Activated CD4-positive, alpha-beta T cell treated with anti-CD3 and anti-CD28 coated beads for 24 hours (primary cell): ENCODE measurements at places on chromosomes 5 and 9.

- no peak for DNase-seq
These were observed 36.6 kb upstream of the NR4A3 start for GRCh38 chr9:99785010-99785590.

GRCh38 chr9:37969130-37969529 lies 65.2 kb upstream of the SLC25A51 start:
- no peak for DNase-seq

DNA sequence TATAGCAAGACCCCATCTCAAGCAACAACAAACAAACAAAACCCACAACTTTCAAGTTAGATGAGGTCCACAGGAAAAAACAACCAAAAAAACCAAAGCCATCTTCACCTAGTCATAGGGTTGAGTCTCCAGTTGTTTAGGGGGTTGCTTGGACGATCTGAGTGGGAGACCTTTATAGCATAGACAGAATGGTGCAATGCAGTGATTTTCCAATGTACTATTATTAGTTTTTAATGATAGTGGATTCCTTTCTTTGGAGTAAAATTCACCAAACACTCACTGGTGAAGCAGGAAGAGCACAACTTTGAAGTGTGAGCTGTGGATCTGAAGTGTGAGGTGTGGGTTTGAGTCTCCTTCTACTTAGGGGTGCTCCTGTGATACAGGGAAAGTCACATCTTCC lies 67.0 kb upstream of the KLF9 start:
- DNase-seq, result no peak

- no peak for DNase-seq
These were observed 69.3 kb downstream of the TLE4 start for GRCh38 chr9:79641070-79641469.

- no peak for DNase-seq
These were observed 18.5 kb downstream of the C9orf85 start for GRCh38 chr9:71929791-71930440.

- no peak for DNase-seq
These were observed 209.7 kb upstream of the TUT7 start for GRCh38 chr9:86563936-86564335.

DNA sequence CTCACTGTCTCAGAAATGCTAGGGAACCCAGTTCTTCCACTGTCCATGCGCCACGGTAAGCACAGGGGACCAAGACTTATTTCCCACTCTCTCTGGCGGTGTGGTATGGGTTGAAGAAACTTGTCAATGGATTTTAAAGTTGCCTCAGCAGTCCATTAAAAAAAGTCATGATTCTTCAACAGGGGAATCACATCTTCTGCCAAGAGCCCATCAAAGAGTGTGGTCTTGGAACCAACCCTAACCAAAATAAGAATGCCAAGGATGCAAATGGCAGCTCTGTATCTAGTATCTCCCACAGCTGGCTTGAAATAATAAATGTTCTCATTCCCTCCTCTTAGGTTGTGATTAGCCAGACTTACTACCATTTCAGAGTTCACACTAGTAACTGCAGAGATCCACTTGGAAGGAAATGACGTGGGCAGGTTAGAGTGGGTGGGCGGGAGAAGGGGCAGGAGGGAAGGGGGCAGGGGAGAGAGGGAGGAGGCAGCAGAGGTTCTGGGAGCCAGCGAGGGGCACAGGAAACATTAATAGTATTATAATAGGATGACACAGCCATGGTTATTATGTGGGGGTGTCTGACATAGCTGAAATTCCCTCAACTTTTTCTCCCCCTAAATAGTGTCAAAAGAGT lies 17.6 kb downstream of the PTCH1 start:
- DNase-seq, result no peak

- no peak for DNase-seq
These were observed 243.4 kb upstream of the KLF4 start for GRCh38 chr9:107732781-107733522.

- no peak for DNase-seq
These were observed 112.2 kb downstream of the MAST4 start for GRCh38 chr5:66708368-66708767.

- no peak for DNase-seq
These were observed 86.7 kb upstream of the AGXT2 start for GRCh38 chr5:35134278-35135030.

DNA sequence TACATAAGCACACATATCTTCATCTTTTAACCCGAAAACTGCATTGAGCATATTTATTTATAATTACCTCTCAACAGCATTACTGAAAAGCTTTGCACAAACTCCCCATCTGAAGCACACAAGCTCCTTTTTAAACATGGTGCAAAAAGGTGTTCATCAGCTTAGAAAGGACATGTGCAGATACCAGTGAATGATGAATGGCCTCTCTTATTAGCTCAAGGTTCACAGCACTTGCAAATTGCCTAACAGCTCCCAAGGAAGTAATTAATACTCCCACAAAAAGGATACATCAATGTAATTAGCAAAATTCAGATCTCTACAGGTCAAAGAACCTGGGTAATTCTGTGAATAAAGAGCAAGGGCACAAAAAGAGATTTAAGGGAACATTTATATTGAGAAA lies 422.0 kb downstream of the HINT1 start:
- no peak for DNase-seq

DNA sequence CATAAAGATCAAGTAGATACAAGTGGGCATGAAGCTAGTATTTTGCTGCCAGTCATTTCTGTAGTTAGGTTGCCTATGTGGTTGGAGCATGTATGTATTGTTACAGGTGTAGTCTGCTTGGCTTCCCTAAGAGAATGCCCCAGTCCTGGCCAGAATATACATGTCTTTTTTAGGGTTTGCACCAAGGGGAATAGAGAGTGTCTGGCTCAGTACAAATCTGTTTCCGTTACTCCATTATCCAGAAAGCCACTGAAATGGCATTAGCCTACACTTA lies 23.2 kb downstream of the TGFBR1 start:
- no peak for DNase-seq

DNA sequence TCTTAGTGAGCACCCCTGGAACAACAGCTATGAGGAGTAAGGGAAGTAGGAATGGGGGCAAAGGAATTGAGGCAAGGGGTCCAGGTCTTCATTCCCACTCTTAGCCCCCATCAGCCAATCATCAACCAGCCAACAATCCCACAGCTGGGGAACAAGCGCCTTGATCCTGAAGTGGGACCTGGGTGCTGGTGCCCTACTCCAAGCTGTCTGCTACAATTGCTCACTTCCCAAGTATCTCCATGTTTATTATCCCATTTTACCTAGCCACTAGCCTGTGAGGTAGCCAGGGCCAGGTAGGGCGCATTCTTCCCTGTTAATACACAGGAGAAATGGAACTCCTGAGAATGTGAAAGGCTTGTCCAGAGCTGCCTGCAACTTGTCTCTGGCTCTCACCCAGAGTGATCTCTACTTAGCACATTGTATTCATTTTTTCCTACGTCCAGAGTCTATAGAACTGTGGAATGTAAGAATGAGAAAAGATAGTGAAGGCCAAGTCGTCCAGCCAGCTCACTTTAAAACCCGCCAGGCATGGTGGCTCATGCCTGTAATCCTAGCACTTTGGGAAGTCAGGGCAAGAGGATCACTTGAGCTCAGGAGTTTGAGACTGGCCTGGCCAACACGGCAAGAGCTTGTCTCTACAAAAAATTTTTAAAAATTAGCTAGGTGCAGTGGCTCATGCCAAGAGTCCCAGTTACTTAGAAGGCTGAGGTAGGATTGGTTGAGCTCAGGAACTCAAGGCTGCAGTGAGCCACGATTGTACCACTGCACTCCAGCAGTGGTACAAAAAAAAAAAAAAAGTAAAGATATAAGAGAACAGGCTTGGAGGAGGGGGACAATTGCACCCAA lies 6.2 kb upstream of the DNAJC18 start:
- no peak for DNase-seq

- DNase-seq, result no peak
These were observed at the start of gene ZNF618 for GRCh38 chr9:113876151-113876992. ZNF618 (plus strand) TSS chr9:113876309; CDS start chr9:113876381, 72 bp downstream.

DNA sequence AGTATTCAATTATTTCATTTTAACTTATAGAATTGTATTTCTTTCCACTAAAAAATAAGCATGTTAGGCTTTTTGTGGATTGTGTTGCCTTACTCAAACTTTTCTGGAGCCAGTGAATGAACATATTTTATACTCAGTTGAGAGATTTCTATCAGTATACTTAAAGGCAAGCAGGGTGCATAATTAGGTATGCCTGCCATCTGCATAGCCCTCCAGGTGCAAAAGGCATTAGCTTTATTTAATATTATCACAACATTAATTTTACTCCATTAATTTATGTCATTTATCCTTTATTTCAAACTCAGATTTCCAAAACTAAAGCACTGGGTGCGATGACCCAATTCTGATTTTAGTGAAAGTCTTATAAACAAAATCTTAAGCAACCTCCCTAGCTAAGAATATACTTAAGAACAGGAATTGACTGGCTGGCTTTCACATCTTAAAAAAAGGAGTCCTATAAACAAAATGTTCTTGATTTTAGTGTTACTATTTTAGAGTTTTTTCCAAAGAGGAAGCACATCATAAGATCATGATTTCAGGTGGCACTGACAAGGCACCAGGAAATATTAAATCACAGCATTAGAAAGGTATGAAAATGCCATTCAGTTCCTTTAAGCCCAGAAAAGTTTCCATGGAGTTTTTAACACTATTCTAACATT lies 178.4 kb downstream of the MPDZ start:
- DNase-seq, result no peak

DNA sequence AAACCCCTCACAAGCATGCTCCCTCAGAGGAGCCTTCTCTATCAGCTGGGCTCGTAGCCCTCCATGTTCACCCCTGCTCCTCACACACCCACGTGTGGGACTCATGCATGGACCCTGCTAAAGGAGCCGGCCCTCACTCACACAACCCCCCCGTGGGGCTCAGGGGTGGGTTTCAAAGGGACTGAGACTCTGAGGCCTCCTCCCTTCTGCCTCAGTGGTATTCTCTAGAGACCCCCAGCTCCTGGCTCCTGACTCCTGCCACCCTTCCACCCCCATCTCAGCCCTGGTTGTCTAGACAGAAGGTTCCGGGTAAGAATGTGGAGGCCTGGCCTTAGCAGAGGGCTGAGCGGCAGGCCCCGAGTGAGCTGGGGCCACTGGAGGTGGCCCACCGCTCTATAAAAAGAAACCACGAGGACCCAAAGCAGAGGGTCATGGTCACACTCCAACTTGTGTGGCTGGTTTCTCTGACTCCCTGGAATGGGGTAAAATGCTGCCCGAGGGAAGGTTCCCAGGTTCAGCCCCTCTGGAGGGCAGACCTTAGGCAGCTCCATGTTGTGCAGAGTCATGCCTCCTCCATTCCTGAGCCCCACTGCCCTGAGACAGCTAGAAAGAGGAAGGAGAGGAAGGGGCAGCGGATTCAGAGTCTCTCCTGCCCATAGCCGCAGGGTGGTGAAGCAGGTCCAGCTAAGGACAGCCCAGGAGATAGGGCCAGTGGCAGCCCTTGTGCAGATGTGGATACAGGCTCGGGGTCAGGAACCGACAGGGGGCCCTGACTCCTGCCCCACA lies 10.8 kb downstream of the SEPTIN8 start:
- DNase-seq, result no peak

DNA sequence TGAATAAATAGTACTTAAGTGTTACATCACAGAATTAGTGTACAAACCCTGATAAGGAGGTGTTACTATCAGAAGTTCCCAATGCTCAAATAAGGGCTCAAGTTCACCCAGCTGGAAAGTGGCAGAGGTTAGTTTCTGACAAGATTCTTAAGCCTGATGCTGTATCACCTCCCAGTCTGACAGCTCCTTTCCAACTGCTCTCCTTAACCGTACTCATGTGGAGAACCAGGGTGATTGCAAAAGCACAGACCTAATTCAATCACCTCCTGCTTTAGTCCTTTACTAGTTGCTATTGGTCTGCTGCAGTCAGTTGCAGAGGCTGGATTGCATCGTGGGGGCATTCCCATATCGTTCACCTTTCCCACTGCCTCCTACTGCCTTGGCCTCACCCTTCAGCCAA lies 100.4 kb upstream of the ZNF618 start:
- DNase-seq, result no peak

GRCh38 chr5:150218693-150219035 lies 28.8 kb downstream of the SLC6A7 start:
- DNase-seq, result no peak

GRCh38 chr9:126125992-126126409 lies 200.6 kb upstream of the MVB12B start:
- DNase-seq, result no peak

DNA sequence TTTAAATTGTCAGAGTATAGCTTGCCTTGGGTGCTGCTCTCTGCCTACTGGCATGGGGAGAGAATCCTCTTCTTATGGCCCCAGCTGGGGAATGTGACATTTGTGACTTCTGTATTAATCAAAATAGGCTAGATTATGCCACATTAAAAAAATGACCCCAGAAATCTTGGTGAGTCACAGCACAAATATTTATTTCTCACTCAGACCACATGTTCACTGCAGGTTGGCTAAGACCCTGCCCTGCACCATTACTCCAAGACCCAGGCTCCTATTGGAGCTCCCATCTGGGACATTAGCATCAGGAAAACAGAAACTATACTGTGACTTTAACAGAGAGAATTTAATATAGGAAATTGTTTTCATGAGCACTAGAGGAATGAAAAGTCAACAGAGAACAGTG lies 16.6 kb upstream of the WHRN start:
- DNase-seq, result no peak

- DNase-seq, result peak; percentile 93
These were observed 30.2 kb upstream of the APC start for GRCh38 chr5:112707187-112708102.

- no peak for DNase-seq
These were observed 87.3 kb downstream of the CDKN2A start for GRCh38 chr9:21906881-21907280.

DNA sequence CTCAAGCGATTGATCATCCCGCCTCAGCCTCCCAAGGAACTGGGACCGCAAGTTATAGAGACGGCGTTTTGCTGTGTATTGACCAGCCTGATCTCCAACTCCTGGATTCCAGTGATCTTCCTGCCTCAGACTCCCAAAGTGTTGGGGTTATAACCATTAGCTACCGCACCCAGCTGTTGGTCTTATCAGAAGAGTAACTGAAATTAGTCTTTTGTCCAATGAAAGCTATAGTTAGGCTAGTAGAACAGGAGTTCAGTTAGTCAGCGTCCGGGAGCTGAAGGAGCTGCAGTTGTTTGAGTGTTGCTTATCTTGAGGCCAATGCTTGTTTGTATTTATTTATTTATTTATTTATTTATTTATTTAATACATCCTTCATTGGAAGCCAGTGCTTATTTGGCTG lies 3.2 kb upstream of the MIGA2 start:
- no peak for DNase-seq
